ENCODE measurements at places on chromosomes 4 and X. TPM values are rescaled to one million over a fixed set of nuclear protein-coding genes. Genes with fewer than 3 reads are reported as not detected.

Gene GPR82
- total RNA-seq, result not detected

Gene PNMA6F
- total RNA-seq, result not detected

Gene NXF2B
- not detected for total RNA-seq

Gene CXorf49
- total RNA-seq, result not detected

Gene SPANXC
- not detected for total RNA-seq

Gene RTL3
- 0.29 TPM for total RNA-seq

Gene TSPAN7
- 0.26 TPM for total RNA-seq

Gene HERC5
- total RNA-seq, result 1.6 TPM

All from LHCN-M2 (cell line).